H7 (cell line): ENCODE measurements at places on chromosomes 2 and 18.
A peak's percentile ranks its signal among the peaks of the same experiment; 100 is the strongest.

DNA sequence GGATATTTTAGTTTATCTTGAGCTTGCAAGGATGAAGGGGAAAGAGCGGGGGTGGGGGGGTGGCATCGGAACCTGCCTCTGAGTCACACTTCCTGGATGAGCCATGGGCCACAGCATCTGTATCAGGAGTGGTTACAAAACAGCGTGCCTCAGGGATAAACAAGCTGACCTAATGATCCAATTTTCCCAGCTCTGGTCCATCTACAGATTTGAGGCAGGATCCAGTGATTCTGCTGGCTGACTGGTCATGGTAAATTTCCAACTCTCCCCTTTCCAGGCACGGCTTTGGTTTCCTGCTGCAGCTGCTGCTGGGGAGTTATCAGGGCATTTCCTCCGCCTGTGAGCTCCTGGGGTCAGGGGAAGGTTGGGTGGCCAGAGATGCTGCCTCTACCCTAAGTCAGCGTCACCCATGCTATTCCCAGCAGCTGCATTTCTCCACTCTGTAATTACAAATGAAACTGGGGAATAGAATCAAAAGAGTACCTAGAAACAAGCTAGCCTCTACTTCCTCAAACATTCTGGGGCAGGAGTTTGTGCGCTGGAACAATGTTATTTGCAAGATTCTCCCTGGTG lies 4.7 kb upstream of the HPCAL1 start:
- no peak for DNase-seq

- DNase-seq: no peak
These were observed 11.4 kb upstream of the MAP3K20 start for GRCh38 chr2:173064151-173064805.

DNA sequence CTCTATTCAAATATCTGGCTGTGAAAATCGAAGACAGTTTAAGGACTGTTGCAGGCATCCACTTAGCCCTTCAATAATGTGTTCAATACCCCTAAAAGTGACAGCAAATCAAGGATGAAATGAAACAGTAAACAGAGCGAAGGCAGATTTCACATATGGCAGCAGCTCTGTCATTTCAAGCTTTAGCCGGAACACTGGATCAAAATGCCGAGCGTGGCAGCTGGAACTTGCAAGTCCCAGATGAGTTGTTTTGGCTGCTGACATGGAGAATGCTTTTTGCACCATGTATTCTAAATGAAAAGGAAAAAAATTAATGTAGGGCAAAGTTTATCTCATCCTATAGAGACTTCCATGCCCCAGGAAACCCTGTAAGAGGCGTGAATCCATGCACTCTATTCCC lies 18.0 kb downstream of the LRRC30 start:
- DNase-seq: no peak

DNA sequence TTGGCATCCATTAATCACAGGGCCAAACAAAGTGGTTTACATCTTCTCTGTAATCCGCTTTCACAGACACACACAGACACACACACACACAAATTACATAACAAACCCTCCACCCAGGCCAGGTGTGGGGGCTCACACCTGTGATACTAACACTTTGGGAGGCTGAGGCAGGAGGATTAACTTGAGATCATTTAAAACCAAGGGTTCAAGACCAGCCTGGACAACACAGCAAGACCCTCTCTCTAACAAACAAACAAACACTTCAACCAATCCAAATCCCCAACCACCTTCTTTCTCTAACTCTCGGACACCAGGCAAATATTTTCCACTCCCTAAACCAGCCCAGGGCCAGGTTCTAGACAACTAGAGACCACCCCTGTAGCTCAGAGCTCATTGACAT lies 79.5 kb upstream of the XPO1 start:
- no peak for DNase-seq

- DNase-seq: peak; percentile 51
These were observed at the start of gene TOGARAM2 for GRCh38 chr2:28981016-28981441. TOGARAM2 (plus strand) TSS chr2:28981298; CDS start chr2:28994835, 13,537 bp downstream.

GRCh38 chr18:51195451-51196117 lies 1.9 kb downstream of the MEX3C start:
- peak; percentile 61 for DNase-seq

DNA sequence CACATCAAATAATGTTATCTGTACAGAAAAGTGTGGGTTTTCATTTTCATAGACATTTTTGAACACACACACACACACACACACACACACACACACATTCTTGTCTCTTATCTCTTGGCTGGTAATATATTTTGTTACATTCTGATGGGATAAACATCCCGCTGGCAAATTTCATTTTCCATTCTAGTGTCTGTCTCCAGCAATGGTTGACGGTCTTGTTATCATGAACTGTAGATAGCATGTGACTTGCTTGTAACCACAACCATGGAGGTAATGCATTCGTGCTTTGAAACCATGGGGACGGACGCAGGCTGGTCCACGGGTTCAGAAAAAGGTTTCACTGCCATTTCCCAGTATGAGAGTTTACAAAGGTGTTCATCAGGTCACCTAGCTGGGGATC lies 156.4 kb downstream of the PPP1R1C start:
- no peak for DNase-seq
